ENCODE measurements at places on chromosomes 12 and 14.

- H3K36me3 ChIP-seq, result peaks cover 59% of the 10 kb centered on the region
- peaks cover 80% of the 10 kb centered on the region for H3K4me1 ChIP-seq
- peak overlapping the region; percentile 6 for H3K27ac ChIP-seq
- H3K4me3 ChIP-seq, result no peak overlapping the region
- no peak for DNase-seq
- H3K27me3 ChIP-seq, result no peaks in the 10 kb centered on the region
Measured at GRCh38 chr12:59600171-59600570, 4.3 kb downstream of the SLC16A7 start.

DNA sequence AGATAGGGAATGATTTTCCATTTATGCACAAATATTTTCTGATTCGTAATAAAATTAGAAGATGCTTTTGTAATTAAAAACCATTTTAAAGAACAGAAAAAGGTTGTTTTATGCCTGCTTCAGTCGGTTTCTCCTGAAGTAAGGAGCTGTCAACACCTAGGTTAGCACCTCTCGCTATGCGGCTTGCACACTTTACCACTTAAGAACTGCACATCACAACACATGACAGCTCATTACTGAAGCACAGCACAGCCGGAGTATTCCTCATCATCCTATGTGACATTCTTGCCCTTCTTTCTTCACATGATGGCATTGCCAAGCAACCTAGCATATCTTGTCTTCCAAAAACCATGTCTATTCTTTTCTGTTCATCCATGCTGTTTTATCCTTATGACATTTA is 5.4 kb upstream of the WIF1 start:
- H3K4me3 ChIP-seq, result no peak overlapping the region
- no peaks in the 10 kb centered on the region for H3K36me3 ChIP-seq
- no peak for DNase-seq
- no peak overlapping the region for H3K27ac ChIP-seq

GRCh38 chr14:72555609-72556000 is 338.3 kb downstream of the DPF3 start:
- H3K27me3 ChIP-seq, result peaks cover 18% of the 10 kb centered on the region
- no peaks in the 10 kb centered on the region for H3K36me3 ChIP-seq
- H3K4me1 ChIP-seq, result peaks cover 8% of the 10 kb centered on the region
- no peak overlapping the region for H3K27ac ChIP-seq
- H3K4me3 ChIP-seq, result no peak overlapping the region

GRCh38 chr14:39841088-39841487 is 408.9 kb upstream of the FBXO33 start:
- H3K36me3 ChIP-seq, result no peaks in the 10 kb centered on the region
- H3K27ac ChIP-seq, result no peak overlapping the region
- no peaks in the 10 kb centered on the region for H3K4me1 ChIP-seq
- no peak overlapping the region for H3K4me3 ChIP-seq
- no peak for DNase-seq
- H3K27me3 ChIP-seq, result no peaks in the 10 kb centered on the region

GRCh38 chr12:89574736-89575208 is 48.9 kb upstream of the POC1B start:
- no peak overlapping the region for H3K4me3 ChIP-seq
- no peaks in the 10 kb centered on the region for H3K27me3 ChIP-seq
- no peak for DNase-seq
- no peak overlapping the region for H3K27ac ChIP-seq
- no peaks in the 10 kb centered on the region for H3K36me3 ChIP-seq

GRCh38 chr14:33660248-33660647 is 290.6 kb downstream of the EGLN3 start:
- no peak for DNase-seq
- H3K4me1 ChIP-seq, result no peaks in the 10 kb centered on the region
- no peaks in the 10 kb centered on the region for H3K36me3 ChIP-seq
- no peaks in the 10 kb centered on the region for H3K27me3 ChIP-seq

DNA sequence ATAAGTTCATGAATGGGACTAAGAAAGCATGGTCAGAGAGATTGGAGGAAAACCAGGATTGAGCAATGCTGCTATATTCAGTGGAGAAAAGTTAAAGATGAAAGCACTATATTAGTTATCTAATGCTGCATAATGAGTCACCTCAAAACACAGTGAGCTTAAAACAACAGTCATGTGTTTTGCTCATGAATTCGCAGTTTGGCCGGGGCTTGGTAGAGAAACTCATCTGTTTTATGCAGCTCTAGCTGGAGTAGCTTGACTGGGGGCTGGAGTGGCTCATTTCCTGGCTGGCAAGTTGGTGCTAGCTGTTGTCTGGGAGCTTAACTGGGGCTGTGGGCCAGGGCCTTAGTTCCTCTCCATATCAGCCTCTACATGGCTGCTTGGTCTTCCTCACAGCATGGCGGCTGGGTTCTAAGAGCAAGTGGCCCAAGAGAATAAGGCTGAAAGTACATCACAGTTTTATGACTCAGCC is 90.1 kb downstream of the ADCK1 start:
- DNase-seq, result no peak
- peaks cover 39% of the 10 kb centered on the region for H3K36me3 ChIP-seq
- H3K4me3 ChIP-seq, result no peak overlapping the region
- H3K27ac ChIP-seq, result no peak overlapping the region

- no peak overlapping the region for H3K4me3 ChIP-seq
- H3K36me3 ChIP-seq, result no peaks in the 10 kb centered on the region
- DNase-seq, result no peak
- no peaks in the 10 kb centered on the region for H3K4me1 ChIP-seq
Measured at GRCh38 chr12:77042833-77043232, 22.5 kb downstream of the E2F7 start.

GRCh38 chr12:89948271-89949175 is 239.9 kb upstream of the ATP2B1 start:
- H3K36me3 ChIP-seq, result no peaks in the 10 kb centered on the region
- H3K27ac ChIP-seq, result peak overlapping the region; percentile 95
- H3K4me3 ChIP-seq, result no peak overlapping the region
- no peaks in the 10 kb centered on the region for H3K27me3 ChIP-seq
- DNase-seq, result no peak

GRCh38 chr12:113643177-113643974 is 171.7 kb upstream of the LHX5 start:
- DNase-seq, result no peak
- no peaks in the 10 kb centered on the region for H3K36me3 ChIP-seq
- H3K4me3 ChIP-seq, result no peak overlapping the region
- no peak overlapping the region for H3K27ac ChIP-seq
- H3K27me3 ChIP-seq, result peaks cover 63% of the 10 kb centered on the region

DNA sequence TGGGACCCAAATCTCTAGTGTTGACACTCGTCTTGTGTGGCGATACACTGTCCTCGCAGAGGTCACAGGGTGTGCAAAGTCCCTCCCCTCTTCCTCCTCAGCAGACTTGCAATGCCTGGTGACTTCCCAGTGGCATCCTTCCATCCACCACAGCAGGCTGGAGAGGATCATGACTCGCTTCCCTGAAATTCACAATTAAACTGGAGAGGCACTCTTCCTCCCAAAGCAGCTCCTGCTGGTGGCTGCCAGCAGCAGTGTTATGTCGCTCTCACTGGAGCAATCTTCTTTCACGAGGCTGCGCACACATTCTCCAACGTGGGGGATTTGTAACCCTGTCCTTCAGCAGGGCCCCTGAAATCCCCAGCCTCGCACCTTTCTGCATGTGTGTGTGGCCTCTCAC is 145.2 kb upstream of the TMCC3 start:
- H3K36me3 ChIP-seq, result no peaks in the 10 kb centered on the region
- DNase-seq, result no peak
- H3K27me3 ChIP-seq, result peaks cover 2% of the 10 kb centered on the region

- DNase-seq, result no peak
- no peaks in the 10 kb centered on the region for H3K36me3 ChIP-seq
- H3K4me1 ChIP-seq, result peaks cover 44% of the 10 kb centered on the region
- no peaks in the 10 kb centered on the region for H3K27me3 ChIP-seq
Measured at GRCh38 chr14:101972126-101972866, 7.9 kb downstream of the DYNC1H1 start.

DNA sequence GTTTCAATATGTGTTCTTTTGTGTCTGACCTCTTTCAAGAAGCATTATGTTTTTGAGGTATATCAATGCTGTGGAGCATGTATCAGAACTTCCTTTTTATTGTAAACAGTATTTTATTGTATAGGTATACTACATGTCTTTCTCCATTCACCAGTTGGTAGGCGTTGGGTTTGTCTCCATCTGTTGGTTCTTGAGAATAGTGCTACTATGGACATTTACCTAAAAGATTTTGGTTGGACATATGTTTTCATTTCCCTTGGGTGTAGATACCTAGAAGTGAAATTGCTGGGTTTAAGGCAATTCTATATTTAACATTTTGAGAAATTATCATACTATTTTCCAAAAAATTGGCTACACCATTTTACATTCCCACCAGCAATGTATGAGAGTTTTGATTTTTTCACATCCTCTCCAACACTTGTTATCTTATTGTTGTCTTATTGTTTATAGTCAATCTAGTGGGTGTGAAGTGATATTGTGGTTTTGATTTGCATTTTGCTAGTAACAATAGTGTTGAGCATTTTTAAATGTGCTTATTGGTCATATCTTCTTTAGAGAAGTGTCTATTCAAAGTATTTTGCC is 409.2 kb downstream of the IPO8 start:
- H3K4me3 ChIP-seq, result no peak overlapping the region
- no peaks in the 10 kb centered on the region for H3K36me3 ChIP-seq
- H3K27me3 ChIP-seq, result peaks cover 14% of the 10 kb centered on the region
- no peak overlapping the region for H3K27ac ChIP-seq
- no peak for DNase-seq
